A172 (cell line): ENCODE measurements at places on chromosomes 13 and 19. TPM values are rescaled to one million over a fixed set of nuclear protein-coding genes. Genes with fewer than 3 reads are reported as not detected.

DNA sequence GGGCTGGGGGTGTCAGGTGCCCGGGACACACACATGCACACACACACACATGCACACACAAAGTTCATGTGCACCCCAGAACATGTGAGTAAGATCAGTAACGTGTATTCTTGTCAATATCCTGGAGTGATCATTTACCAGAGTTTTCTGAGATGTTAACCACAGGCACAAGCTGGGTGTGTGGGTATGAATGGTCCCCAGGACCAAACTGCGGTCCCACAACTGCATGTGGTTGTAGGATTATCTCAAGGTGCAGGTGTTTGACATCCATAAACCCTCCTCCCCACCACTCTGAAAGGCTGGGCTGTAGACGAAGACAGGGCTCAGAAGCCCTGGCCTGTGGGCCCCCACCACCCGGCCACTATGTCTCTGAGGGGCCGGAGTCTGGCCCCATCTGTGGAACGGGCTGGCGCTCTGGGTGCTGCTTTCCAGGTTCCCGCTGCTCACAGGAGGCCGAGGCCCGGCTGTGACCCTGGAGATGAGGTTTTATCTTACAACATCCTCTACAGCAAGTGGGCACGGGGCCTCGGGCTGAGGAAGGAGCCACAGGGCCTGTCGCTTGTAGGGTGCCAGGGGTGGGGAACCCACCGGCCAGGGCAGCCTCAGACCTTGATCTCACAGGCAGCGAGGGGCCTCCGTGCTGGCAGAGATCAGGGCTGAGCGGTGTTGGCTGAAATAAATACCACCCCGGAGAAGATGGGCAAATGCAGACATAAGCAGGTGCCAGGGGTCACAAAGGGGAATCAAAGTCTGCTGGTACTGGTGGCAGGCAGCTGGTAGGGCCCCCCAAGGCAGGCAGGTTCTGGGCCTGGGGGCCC is 4.3 kb downstream of the F2RL3 start:
- no peak for DNase-seq

GRCh38 chr19:40089462-40089861 is 1.3 kb downstream of the ZNF780A start:
- no peak for DNase-seq

DNA sequence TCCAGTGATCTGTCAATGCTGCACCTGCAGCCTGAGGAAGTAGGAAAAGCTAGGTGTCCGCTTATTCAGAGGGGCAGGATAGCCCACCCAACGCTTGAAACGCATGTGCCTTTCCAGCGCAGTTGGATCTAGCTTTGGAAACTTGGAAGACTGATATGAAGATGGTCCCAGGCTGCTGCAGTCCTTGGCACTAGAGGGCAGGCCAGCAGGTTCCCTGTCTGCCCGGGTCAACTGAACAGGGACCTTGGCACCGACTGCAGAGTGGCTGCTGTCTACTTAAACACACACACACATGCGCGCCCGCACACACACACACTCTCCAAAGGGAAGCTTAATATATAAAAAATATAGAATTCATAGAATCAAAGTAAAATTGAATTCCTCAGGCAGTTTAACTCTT is 100.0 kb downstream of the TSHZ3 start:
- no peak for DNase-seq

- DNase-seq: no peak
Measured at GRCh38 chr13:107170270-107170931, 602.5 kb upstream of the ARGLU1 start.

DNA sequence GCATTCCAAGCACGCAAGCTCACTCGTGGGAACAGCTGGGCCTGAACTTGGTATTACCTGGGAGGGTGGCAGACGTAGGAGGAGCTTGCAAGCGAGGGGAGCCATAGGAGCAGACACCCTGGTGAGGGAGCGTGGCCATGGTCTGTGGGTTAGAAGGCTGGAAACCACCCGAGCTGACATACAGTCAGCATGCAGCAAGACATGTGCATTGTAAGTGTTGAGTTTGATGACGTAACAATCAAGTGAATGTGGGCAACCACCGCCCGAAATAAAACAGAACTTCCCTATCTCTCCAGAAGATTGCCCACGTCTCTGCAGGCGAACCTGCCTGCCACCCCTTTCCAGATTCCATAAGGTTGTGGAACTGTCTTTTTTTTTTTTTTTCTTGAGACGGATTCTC is 26.8 kb downstream of the UBXN6 start:
- DNase-seq: no peak

DNA sequence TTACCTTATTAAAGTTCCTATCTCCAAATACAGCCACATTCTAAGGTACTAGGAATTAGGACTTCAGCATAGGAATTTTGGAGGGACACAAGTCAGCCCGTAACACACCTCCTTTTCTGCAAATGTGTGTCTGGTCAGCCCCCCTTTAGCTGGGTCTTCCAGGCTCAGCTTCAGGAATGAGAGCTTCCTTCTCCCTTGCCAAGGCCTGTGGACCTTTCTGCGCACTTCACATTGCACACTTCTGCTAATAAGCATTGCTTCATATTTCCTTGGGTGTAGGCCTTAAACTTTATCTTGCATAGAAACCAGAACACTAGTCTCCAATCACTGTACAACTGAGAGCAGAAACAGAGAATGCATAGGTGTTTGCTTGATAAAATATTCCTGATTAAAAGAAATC is 4.5 kb upstream of the STK24 start:
- DNase-seq: no peak

GRCh38 chr13:110200276-110200870 is 106.6 kb downstream of the COL4A1 start:
- DNase-seq: no peak

- DNase-seq: no peak
Measured at GRCh38 chr19:49851456-49852259, 699 bp downstream of the PTOV1 start.

DNA sequence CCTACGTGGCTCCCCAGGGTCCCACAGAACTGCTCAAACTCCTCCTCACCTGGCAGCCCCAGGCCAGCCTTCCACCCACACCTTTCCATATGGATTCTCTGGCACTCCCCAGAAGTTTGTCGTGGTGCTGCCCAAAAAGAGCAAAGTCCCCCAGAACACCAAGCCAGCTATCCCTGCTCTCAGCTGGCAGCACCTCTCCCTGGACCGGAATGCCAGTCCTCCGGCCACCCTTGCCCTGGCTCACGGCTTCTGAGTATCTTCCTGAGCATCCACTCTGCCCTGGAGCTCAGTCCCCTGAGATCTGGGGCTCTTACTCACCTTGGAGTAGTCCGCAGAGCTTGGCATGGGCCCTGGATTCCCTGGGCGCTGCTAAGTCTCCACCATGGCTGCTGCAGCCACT is 166.5 kb upstream of the ZNF507 start:
- DNase-seq: no peak

RNF225 gene
- not detected in 2 replicates for total RNA-seq

KISS1R gene
- total RNA-seq: not detected in 2 replicates

KIR3DL2 gene
- not detected in 2 replicates for total RNA-seq

FIZ1 gene
- 11.5 and 11.7 TPM in 2 replicates for total RNA-seq

SLC1A5 gene
- 57.2 and 58.7 TPM in 2 replicates for total RNA-seq
